ENCODE measurements at places on chromosomes 2 and 18.

GRCh38 chr18:46169464-46169941 lies 65.3 kb downstream of the HAUS1 start:
- no peak for DNase-seq

DNA sequence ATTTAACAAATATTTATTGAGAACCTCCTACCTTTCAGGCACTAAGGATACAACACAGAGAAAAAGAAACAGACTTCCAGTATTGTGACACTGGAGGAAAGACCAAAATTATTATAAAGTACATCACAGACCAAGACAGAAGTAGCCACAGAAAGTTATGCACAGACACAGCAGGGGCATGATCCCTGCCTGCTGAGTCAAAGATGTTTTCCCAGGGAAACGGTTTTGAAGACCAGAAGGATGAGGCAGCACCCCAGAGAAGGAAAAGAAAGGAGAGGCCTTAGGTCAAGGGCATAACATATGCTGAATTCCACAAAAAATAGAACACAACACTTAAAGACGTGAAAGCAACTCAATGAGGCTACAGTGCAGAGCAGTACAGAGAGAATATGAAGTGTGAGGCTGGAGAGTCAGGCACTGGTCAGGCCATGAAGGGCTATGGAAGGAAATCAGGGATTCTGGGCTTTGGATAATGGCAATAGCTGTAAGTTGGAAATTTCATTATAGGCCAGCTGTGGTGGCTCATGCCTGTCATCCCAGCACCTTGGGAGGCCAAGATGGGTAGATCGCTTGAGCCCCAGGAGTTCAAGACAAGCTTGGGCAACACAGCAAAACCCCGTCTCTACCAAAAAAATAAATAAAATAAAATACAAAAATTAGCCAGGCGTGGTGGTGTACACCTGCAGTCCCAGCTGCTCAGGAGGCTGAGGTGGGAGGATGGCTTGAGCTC lies 8.2 kb downstream of the ADAM17 start:
- DNase-seq: no peak

- DNase-seq: no peak
These were observed 357.5 kb downstream of the TMEM182 start for GRCh38 chr2:103119352-103119751.

DNA sequence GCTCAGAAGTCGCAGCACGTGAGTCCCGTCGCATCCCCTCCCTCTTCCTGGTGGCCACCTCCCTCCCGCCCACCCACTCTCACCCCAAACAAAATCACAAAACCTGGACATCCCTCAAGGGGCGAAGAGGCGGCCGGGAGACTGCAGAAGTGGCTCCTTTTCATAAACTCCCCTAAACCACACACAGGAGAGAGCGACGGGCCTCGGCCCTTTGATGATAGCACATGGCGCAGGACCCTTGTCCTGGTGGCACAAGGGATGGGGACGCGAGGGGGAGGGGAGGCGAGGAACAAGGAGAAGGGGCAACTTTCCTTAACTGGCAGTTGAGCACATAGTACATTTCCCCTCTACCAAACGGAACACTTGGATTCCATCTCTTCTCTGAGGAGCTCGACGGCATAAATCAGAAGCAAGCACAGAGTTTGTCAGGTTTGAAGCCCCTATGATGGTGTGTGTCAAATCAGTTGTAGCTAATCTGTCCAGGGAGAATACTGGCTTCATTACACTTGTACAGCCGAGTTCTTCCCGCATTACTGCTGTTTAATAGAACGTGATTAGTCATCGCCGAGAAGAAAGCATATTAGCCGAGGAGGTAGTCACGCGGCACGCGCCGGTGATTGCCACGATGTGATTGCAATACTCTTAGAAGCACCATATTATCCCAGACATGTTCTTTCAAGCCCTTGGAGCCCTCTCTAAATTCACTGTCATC lies 43.8 kb downstream of the GBX2 start:
- no peak for DNase-seq

DNA sequence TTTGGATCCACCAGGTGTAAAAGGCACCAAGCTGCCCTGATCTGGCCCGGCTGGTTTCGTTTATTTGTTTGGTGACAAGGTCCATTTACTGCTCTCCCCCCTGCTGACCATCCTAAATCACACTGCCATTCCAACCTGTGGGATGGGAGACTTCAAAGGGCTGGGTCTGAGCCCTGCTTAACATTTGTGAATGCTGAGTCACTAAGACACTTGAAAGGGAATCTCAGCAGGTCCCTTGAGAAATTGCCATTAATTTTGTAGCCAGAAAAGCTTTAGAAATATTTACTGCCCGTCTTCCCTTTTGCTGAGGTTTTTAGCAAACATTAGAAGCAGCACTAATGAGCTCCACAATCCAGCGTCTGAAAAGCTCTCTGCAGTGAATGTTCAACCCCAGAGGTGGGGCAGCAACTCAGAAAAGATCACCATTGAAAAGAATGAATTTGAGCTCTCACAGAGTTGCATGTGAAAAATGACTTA lies 133.8 kb downstream of the ARL4C start:
- DNase-seq: no peak

- DNase-seq: no peak
These were observed 58.3 kb upstream of the RAPGEF4 start for GRCh38 chr2:172677363-172677762.

- no peak for DNase-seq
These were observed 28.1 kb upstream of the SLC35G4 start for GRCh38 chr18:11581286-11581685.
